ENCODE measurements at places on chromosomes 13 and 19.

GRCh38 chr13:77386046-77386445 is 59.2 kb upstream of the MYCBP2 start:
- DNase-seq = no peak

- DNase-seq = no peak
Measured at GRCh38 chr13:107099661-107100060, 531.7 kb upstream of the ARGLU1 start.

DNA sequence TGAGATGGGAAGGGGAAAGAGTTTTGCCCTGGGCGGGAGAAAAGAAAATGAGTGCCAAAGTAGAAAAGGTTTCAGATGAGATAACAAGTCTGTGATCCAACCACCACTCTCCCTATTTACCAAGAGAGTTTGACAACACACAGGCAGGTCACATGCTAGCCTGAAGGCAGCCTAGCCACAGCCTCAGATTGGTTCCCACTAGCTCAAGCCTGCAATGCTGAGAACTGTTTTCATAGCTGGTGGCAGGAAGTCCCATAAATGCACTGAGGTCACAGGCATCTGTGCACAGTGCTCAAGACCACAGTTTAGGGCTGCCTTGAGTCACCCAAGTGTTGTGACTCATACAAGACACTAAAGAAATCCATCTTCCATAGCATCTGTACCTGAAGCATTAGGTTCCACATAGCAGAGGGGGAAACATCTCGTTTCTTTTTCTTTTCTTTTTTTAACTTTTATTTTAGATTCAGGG is 18.5 kb upstream of the POP4 start:
- peak; percentile 26 for DNase-seq

GRCh38 chr13:94710881-94711560 is 1.3 kb downstream of the SOX21 start:
- DNase-seq = no peak

DNA sequence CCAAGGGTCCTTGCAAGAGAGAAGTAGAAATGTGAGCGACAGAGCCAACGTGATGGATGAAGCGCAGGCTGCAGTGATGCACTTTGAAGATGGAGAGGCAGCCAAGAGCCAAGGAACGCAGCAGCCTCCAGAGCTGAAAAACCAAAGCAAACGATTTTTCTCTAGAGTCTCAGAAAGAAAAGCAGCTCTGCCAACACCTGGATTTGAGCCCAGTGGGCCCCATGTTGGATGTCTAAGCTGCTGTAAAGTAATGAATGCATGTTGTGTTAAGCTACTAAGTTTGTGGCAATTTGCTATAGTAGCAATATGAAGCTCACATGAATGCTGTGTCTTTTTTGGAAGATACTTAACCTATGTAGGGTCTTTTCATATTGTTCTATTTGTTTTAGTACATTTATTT is 894.3 kb downstream of the EFNB2 start:
- no peak for DNase-seq

- DNase-seq = no peak
Measured at GRCh38 chr19:35083691-35084508, 31.7 kb upstream of the FXYD3 start.

DNA sequence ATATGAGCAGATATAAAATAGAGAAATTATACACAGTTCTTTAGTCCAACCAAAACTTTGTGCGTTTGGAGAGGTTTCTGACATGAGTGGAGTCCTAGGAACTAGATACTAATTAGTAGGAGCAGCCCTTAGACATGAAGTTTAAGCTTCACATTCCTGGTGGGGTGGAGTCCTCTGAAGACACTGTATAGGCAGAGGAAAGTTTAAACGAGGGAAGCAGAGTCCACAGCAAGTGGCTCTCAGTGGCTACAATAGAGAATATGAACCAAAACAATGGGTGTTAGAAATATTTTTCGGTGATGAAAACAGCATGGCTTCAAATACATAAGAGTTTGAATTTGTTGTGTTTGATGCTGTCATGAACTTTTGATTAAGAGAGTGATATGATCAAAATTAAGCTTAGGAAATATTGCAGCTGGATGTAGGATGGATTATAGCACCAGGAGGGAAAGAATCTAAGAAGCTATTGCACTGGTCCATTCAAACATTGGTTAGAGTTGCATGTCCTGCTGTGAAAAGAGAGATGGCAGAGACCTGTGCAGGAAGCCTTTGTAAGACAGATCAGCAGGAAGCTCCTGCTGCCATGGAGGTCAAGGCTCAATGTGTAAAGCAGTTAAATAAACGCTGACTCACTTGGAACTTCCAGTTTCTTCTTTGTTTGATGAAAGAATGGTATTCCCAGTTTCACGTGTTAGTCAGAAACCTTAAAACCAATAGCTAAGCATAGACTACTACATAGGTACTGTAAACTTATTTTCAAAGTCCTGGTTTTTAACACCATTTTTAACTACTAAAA is 175.2 kb downstream of the TDRD3 start:
- no peak for DNase-seq

- DNase-seq = no peak
Measured at GRCh38 chr19:31231237-31231636, 118.0 kb downstream of the TSHZ3 start.

- DNase-seq = peak; percentile 99
Measured at GRCh38 chr19:1094978-1095701, at the start of gene POLR2E. Gene POLR2E, minus strand, starts transcription at chr19:1095375. Its CDS starts 60 bp downstream, at chr19:1095315.

GRCh38 chr13:56314765-56315164 is 826.0 kb upstream of the PRR20A start:
- DNase-seq = no peak

- no peak for DNase-seq
Measured at GRCh38 chr13:99150575-99151361, 49.9 kb upstream of the UBAC2 start.

DNA sequence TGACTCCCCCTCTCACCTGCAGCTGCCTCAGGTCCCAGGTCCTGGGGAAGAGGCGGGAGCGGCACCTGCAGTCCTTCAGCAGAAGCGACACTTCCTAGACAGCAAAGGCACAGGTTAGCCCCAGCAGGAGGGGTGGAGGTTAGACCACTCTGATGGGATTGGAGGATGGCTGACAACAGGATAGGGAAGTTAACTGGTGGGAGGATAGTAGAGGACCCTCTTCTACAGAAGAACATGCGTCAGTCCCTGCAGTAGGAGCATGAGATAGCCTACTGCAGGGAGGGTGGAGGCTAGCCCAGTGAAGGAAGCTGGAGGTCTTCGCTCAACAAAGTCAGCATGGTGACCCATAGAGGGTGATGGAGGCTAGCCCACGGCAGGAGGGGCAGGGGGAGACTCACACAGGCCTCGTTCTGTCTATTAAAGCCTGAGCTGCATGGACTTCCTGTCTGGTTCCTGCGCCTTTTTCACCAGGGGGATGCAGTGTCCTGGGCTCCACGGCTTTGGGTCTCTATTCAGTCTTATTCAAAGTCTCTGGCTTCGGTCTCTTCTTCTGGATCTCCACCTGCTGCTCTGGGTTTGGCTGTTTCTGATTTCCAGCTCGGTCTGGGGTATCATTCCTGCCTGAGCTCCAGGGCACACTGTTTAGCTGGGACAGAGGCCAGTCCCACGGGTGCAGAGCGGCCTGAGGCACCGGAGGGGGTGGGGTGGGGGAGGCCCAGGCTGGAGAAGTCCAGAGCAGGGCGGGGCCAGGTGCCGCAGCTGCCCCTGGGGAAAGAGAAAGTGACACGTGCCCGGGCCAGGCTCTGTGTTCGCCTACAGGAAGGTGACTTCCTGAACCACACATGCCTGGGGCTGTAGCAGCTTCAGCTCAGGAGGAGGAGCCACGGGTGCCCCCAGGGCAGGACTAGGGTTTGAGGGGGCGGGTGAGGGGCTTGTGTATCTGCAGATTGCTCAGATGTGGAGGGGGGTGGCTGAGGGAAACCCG is 7.3 kb downstream of the IFNL3 start:
- DNase-seq = no peak

DNA sequence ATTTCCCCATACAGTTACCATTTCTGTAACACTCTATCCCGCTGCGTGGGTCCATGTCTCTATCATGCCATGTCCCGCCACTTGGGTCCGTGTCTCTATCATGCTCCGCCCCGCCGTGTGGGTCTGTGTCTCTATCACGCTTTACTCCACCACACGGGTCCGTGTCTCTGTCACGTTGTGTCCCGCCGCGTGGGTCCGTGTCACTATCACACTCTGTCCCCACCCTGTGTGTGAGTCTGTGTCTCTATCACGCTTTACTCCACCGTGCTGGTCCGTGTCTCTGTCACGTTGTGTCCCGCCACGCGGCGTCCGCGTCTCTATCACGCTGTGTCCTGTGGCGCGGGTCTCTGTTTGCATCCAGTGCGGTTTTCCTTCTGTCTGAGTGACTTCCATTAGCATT is 11.6 kb downstream of the ADPRHL1 start:
- DNase-seq = no peak

DNA sequence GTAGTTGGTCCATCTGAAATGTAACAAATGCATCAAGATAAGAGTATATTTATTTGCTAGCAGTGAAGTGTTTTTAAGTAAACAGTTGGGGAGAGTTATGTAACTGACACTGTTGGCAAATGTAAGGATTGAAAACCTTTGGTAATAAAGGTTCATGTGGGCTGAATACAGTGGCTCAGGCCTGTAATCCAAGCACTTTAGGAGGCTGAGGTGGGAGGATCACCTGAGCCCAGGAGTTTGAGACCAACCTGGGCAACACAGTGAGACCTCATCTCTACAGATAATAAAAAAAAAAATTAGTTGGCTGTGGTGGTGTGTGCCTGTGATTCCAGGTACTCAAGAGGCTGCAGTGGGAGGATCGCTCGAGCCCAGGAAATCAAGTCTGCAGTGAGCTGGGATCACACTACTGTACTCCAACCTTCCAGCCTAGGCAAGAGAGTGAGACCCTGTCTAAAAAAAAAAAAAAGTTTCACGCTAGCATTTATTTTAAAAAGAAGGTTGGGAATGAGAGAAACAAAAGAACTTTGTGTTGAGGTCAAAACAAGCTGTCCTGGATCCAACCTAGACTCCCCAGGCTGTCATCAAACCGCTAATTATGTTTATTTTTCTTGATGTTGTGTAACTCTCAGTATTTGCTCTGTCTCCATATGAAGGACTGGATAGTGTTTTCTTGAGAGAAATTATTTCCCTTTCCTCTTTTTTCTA is 20.7 kb downstream of the SETDB2 start:
- no peak for DNase-seq

GRCh38 chr13:107650081-107650701 is 565.1 kb downstream of the LIG4 start:
- peak; percentile 3 for DNase-seq

GRCh38 chr13:44458313-44458975 is 84.8 kb downstream of the SERP2 start:
- DNase-seq = no peak

DNA sequence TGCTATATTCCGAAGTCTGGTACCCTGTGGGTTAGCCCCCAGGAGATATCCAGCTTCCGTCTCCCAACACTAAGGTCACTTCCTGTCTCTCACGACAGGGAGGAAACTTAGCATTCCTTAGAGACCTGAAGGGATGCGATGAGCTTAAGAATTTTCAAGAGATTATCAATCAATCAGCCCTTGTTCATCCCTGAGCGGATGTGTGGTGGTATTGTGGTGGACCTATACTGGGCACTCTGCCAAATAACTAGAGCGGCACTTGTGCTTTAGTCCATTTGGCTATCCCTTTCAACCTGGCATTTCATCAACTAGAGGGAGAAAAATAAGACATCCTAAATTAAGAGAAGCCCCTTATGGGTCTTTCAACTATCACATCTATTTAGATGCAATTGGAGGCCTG is 30.9 kb upstream of the ZNF562 start:
- DNase-seq = no peak

All from inflammatory macrophage (primary cell).